Natural killer cell treated with Interleukin-12 subunit alpha and Interleukin-12 subunit beta and Interleukin-15 and Interleukin-18, amount 100 ng/mL, for 72 hours (primary cell): ENCODE measurements at places on chromosomes 4 and X. TPM values are rescaled to one million over a fixed set of nuclear protein-coding genes. Genes with fewer than 3 reads are reported as not detected.

DNA sequence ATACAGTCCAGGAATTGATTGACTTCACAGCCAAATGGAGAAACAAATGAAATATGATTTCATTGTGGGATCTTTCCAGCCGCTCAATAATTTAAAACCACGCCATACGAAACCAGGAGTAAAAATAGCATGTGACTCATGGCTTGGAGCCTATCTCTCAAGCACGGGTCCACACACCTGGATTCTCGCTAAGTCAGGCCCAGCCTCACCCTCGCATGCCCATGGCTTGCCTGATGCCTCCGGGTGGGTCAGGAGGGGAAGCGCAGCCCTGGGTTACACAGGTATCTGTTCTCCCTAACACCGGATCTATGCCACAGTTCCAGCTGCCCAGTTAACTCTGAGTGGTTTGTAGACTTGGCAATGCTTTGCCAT lies 5.6 kb upstream of the ABLIM2 start:
- H3K27ac ChIP-seq: no peak overlapping the region
- peaks cover under 1% of the 10 kb centered on the region for H3K4me1 ChIP-seq
- H3K27me3 ChIP-seq: peaks cover 22% of the 10 kb centered on the region
- DNase-seq: no peak
- H3K36me3 ChIP-seq: no peaks in the 10 kb centered on the region

GRCh38 chrX:134634691-134635090 lies 23.6 kb downstream of the PLAC1 start:
- DNase-seq: no peak
- H3K27ac ChIP-seq: no peak overlapping the region
- H3K27me3 ChIP-seq: peaks cover 7% of the 10 kb centered on the region
- peaks cover 2% of the 10 kb centered on the region for H3K4me1 ChIP-seq
- no peaks in the 10 kb centered on the region for H3K36me3 ChIP-seq

DNA sequence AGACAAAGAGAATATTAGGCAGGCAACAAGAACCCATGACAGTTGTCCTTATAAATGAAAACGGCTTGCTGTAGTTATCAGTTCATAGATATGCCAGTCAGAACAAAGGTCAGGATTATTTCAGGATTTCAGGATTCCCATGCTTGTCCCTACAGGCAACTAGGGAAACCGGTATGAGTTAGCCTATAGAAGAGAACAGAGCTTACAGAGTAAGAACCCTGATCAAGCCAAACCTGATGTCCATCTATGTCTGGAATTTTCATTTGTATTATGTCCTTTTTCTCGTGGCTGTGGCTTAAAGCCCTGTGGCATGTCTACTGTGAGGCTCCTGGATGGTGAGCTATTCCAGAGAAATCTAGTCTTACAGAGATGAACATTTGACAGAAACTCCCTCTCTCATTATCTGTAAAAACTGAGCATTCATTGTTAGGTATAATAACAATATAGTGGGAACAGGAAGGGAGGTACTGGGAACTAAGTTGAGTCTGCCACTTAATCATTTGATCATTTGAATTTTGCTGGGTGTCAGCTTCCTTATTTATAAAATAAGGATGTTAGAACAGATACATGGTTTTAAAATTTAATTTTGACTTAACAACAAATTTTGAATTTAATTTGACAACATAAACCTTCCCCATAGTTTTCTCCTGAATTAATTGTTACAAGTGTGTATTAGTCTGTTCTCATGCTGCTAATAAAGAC lies 129.5 kb upstream of the KLF3 start:
- no peaks in the 10 kb centered on the region for H3K36me3 ChIP-seq
- no peaks in the 10 kb centered on the region for H3K27me3 ChIP-seq
- H3K4me1 ChIP-seq: peaks cover 4% of the 10 kb centered on the region
- DNase-seq: no peak

GRCh38 chr4:34258176-34258575 lies 1986.1 kb downstream of the ARAP2 start:
- no peaks in the 10 kb centered on the region for H3K4me1 ChIP-seq
- H3K36me3 ChIP-seq: peaks cover 5% of the 10 kb centered on the region
- no peak overlapping the region for H3K4me3 ChIP-seq
- no peaks in the 10 kb centered on the region for H3K27me3 ChIP-seq

The HADH gene
- 21.3 TPM for total RNA-seq

The RHOXF2B gene
- not detected for total RNA-seq

DNA sequence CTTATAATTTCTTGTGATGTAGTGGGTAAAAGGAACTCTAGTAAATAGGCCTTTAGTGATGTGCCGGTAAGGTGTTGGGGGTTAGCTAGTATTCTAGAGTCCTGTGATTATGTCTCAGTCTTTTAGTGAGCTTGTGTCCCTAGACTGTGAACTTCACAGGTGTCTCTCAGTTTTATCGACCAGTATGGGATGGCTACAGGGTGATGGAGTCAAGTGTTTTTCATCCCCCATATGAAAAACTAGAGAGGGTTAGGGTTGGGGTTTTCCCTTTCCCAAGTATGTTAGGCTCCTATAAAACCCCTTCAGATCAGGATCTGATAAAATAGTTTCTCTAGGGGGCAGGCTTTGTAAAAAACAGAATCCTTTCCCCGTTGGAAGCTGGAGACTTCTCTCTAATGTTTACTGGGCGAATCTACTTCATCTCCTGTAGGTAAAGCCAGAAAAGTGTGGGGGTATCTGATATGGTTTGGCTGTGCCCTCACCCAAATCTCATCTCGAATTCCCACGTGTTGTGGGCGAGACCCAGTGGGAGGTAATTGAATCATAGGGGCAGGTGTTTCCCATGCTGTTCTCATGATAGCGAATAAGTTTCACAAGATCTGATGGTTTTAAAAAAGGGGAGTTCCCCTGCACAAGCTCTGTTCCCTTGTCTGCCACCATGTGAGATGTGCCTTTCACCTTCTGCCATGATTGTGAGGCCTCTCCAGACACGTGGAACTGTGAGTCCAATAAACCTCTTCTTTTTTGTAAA lies 120.8 kb downstream of the DTHD1 start:
- H3K4me3 ChIP-seq: no peak overlapping the region
- peaks cover 20% of the 10 kb centered on the region for H3K27me3 ChIP-seq
- H3K27ac ChIP-seq: peak overlapping the region; percentile 14
- no peaks in the 10 kb centered on the region for H3K36me3 ChIP-seq
- no peaks in the 10 kb centered on the region for H3K4me1 ChIP-seq

- H3K27ac ChIP-seq: no peak overlapping the region
- H3K27me3 ChIP-seq: peaks cover 34% of the 10 kb centered on the region
- H3K4me3 ChIP-seq: no peak overlapping the region
These were observed 462.8 kb downstream of the MID1IP1 start for GRCh38 chrX:39264023-39264422.

- H3K27me3 ChIP-seq: no peaks in the 10 kb centered on the region
- no peaks in the 10 kb centered on the region for H3K36me3 ChIP-seq
- no peak overlapping the region for H3K4me3 ChIP-seq
- no peaks in the 10 kb centered on the region for H3K4me1 ChIP-seq
These were observed 312.2 kb upstream of the DIAPH2 start for GRCh38 chrX:96372313-96373046.

GRCh38 chr4:37726666-37727065 lies 40.5 kb upstream of the RELL1 start:
- no peaks in the 10 kb centered on the region for H3K36me3 ChIP-seq
- H3K27me3 ChIP-seq: peaks cover 10% of the 10 kb centered on the region
- DNase-seq: no peak
- H3K4me3 ChIP-seq: no peak overlapping the region

DNA sequence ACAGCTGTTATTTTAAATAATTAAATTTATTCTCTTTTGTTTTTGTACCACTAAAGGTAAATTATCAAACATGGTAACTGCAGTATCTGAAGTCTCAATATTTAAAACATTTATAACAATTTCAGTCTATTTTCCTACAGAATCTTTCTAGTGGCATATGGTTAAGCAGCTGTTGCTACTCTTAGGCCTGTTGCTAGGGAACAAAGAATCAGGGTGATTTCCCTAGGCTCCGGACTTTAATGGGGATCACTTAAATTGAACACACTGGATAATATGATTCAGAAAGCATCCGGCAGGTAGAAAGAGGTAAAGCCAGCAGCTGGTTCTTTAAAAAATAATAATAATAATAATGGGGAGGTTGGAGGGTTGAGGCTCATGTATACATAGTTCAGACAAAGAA lies 17.6 kb downstream of the FBXO8 start:
- no peak overlapping the region for H3K4me3 ChIP-seq
- no peaks in the 10 kb centered on the region for H3K36me3 ChIP-seq
- no peaks in the 10 kb centered on the region for H3K27me3 ChIP-seq

DNA sequence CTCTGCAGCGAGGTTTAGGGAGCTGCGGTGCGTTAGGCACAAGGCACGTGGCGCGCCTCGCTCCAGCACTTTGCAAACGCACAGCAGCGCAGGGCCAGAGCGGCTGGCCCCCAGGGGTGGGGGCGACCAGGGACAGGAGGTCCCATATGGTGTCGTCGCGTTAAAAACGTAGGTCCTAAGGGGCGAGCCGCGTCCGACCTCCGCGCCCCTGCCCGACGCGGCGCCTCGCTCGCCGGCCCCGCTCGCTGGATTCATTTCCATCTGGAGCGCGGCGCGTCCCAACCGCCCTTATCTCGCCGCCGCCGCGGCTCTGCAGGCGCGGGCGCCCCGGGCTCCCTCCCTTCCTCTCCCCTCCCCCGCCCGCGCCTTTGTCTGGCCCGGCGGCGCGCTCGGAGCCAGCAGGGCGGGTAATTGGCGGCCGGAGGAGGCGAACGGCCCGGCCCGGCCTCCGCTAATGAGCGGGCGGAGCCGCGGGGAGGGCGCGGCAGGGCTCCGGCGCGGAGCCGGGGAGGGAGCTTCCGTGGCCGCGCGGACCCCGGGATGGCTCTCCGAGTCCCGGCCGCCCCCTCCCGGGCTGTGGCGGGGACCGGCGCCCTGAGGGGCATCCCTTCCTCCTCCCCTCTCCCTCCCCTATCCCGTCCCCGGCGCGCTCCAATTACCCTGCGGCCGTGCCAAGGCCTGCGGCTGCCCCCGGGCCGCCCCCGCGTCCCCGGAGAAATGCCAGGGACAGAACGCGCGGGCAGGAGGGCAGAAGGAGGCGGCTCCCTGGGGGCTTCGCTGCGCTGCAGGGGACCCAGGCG lies 409.0 kb downstream of the BCOR start:
- H3K4me1 ChIP-seq: no peaks in the 10 kb centered on the region
- H3K4me3 ChIP-seq: no peak overlapping the region
- no peaks in the 10 kb centered on the region for H3K36me3 ChIP-seq
- H3K27ac ChIP-seq: no peak overlapping the region
- DNase-seq: no peak

- H3K27me3 ChIP-seq: peaks cover 10% of the 10 kb centered on the region
- H3K36me3 ChIP-seq: no peaks in the 10 kb centered on the region
- H3K27ac ChIP-seq: no peak overlapping the region
- DNase-seq: no peak
- no peak overlapping the region for H3K4me3 ChIP-seq
These were observed 103.3 kb upstream of the FAM9C start for GRCh38 chrX:13147733-13148132.

- peak overlapping the region; percentile 25 for H3K4me3 ChIP-seq
- peaks cover 13% of the 10 kb centered on the region for H3K4me1 ChIP-seq
- H3K27ac ChIP-seq: no peak overlapping the region
These were observed 134.7 kb downstream of the PALLD start for GRCh38 chr4:168631241-168632162.

DNA sequence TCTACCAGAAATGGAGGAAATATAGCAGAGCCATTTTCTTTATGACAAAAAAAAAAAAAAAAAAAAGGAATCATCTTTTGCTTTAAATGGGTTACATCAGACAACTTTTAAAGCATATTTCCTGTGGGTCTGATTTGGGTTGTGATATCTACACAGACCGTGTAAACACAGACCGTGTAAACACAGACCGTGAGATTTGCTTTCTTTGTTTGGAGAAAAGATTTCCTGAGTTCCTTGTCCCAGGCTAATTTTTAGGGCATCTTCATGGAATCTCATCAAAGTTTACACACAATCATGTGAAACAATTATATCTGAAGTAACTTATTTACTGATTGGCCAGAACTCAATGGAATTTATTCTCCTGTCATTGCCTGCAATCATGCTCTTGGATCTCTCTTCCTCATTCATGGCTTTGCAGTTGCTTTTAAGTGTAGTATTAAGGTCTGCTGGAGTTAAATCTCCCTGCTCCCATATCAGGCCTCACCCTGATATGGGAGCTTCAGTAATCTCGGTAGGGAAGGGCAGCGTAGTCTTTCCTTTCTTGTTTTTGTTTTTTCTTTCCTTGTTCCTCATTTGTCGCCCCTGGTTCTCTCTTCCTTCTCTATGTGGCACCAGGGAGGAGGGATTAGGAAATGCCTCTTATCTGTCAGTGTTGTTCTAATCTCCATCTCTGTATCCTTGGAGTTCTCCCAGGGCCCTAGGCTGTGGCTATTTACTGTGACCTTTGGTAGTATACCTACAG lies 248.6 kb upstream of the JADE1 start:
- H3K4me1 ChIP-seq: peaks cover 4% of the 10 kb centered on the region
- no peaks in the 10 kb centered on the region for H3K36me3 ChIP-seq
- peaks cover 7% of the 10 kb centered on the region for H3K27me3 ChIP-seq

- DNase-seq: no peak
- no peaks in the 10 kb centered on the region for H3K27me3 ChIP-seq
- no peak overlapping the region for H3K4me3 ChIP-seq
- no peaks in the 10 kb centered on the region for H3K36me3 ChIP-seq
- no peaks in the 10 kb centered on the region for H3K4me1 ChIP-seq
- H3K27ac ChIP-seq: no peak overlapping the region
These were observed 44.1 kb upstream of the TLL1 start for GRCh38 chr4:165828928-165829327.
